Activated naive CD4-positive, alpha-beta T cell treated with Interleukin-2 at 50 U/mL for 16 hours (primary cell): ENCODE measurements at places on chromosomes 6 and 20.
A peak's percentile ranks its signal among the peaks of the same experiment; 100 is the strongest.

- peak; percentile 14 for DNase-seq
Observed at GRCh38 chr6:70166088-70166958, 136.6 kb downstream of the COL9A1 start.

DNA sequence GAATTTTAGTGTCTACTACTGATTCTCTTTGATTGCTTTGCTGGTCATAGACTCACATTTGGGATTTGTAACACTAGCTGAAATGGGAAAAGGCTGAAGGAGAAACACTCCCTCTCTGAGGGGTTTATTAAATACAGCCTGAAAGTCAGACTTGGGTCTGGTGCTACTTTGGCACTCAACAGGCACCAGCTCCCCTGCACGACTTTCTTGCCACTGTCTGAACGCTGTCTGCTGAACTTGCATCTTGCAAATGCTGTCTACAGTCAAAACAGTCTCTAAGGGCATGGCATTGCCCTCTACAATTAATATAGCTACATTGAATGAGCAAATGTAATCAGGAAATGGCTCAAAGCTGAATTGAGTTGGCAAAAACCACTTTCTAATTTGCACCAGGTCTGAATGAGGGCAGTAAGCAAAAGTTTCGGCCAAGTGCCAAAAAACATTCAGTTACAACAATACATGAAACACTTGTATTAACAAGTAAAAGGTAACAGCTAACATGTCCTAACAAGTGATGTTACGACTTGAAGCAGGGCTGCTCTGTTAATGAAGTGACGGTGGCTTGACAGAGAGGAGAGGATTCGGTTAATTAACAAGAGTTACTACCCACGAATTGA, 119.5 kb downstream of the FOXC1 start:
- DNase-seq = no peak

GRCh38 chr6:656460-657252, at the start of gene HUS1B:
Gene HUS1B (minus strand): TSS chr6:657100. CDS start chr6:656944, 156 bp downstream.
- no peak for DNase-seq

DNA sequence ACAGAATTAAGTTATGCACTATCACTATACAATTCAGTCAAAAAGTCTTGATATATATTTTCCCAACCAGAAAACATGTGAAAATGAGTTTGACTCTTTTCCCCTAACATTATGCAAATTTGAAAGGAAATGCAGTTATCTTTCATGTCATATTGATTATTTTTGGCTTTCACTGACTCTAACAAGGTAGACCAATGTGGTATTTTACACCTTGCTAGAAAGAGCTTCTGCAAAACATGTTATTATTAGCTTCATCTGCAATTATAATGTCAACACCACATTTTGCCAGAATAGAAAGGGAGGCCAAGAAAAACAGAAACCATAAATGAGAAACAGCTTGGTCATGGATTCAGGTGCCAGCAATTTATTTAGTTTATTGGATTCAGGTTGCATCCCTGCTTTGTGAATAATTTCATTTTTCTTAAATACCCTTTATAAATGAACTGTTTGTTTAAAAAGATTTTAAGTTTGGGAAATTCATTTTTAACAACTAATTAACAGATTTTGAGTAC, 226.1 kb upstream of the GJE1 start:
- DNase-seq = no peak

DNA sequence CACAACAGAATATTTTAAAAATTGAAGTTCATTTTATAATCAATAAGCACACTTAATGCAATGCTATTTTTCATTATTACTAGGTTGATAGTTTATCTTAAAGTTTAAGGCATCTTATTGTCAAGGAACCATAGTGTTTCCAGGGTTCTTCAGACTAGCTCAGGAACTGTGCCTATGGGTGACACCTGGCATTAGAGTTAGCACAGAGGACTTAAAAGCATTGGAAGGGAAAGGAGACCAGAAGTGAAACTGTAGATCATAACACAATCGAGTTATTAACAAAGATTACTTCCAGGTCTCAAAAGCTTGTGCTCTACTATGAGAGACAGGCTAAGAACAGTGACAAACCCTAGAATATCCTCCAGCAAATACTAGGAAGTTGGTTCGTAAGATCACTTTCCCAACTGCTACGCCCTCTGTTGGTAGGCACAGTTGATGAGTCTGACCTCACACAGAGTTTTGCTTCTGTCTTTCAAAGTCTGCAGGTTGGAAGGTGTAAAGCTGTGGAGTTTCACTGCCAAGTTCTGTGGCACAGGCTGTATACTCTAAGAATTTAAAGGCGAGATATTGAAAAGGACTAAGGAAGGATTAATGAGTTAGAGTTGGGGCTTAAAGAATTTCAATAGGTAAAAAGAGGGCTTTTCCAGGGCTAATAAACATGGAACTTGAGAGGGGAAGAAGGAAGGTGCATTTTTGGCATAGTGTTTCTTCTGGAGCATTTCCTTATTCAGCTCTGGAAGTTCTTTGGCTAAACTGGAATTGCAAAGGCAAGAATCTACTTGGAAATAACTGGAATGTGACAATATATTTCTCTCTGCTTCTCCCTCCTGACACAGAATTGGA, 531.3 kb upstream of the JAG1 start:
- peak; percentile 2 for DNase-seq

DNA sequence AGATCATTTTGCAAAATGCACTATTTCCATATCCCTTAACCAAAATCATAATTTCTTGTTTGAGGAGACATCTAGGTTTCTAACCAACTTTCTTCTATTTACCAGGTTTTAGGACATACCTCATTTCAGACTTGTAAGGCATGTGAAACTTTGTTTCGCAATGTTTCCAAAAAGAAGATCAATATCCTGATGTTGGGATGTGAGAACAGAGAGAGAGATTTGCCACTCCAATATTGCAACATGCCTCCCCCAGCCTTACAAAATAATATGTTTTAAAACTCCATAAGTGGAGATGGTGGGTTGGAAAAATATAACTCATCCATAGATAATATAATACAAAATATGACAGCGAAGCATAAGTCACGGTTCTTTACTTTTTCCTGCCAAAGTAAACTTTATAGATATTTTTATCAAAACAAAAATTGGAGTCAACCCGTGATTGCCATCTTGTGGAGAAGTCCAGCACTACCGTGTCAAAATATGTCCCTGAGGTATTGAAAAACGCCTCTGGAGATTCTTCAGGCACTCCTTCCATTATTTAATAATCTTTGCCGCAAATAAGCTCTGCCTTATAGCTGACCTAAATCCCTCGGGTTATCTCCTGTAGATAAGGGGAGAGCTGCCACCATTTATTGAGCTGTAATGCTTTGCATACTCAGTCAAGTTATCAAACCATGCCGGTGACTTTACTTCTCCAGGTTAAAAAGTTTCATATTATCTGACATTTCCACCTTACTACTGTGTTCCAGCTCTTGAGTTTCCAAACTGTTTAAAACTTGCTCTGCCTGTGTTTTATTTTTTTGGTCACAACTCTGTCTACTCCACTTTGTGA, 534.2 kb downstream of the HACE1 start:
- DNase-seq = no peak

DNA sequence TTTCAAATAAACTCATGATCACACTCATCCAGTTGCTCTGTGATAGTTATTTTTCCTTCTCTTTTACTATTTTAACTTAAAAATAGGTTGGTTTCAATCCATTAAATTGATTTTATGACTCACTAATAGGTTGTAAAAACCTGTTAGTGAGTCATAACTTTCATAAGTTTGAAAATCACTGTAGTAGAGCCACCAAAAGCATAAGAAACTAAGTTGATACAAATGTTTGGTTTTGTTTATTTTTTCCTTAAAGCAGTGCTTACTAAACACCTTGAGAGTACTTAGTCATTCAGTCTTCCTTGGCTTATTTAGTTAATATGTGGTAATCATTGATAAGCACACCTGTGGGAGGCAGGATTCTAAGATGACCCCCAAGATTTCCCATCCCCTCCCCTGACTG, 312.1 kb upstream of the MAN1A1 start:
- DNase-seq = no peak

GRCh38 chr20:19695081-19695480, 63.0 kb upstream of the RIN2 start:
- no peak for DNase-seq

DNA sequence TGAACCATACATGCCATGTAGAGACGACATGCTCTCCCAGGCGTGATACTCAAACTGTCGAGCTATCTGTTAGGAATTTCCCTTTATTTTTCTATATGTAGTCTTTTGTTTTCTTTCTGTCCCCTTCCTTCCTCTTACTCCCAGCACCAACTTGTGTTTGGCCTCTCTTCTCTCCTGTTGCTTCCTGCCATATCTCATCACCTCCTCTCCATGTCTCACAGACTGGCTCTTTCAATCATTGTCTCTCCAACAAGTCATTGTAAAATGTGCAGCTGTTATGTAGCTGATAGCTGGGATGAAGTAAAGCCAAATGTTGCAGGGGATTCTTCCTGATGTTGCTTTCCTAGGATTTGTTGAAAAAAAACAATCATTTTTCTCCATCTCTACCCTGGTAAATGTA, 234.5 kb downstream of the TMEM242 start:
- no peak for DNase-seq

DNA sequence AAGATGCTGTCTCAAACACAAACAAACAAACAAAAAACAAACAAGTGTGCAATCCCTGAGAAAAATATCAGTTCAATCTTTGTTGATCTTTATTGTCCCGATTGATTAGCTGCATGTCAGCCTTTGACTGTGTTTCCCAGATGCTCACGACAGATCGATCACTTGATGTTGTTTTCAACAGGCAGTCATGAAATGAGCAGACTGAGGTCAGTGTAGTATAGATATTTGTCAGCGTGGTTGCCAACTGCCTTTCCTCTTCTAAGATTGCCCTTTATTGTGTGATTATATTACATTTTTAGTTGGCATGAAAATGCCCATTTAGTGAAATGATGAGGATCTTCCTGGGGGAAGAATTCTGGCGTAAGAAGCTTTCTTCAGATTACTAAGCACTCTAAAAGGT, 25.6 kb downstream of the UTRN start:
- DNase-seq = no peak

DNA sequence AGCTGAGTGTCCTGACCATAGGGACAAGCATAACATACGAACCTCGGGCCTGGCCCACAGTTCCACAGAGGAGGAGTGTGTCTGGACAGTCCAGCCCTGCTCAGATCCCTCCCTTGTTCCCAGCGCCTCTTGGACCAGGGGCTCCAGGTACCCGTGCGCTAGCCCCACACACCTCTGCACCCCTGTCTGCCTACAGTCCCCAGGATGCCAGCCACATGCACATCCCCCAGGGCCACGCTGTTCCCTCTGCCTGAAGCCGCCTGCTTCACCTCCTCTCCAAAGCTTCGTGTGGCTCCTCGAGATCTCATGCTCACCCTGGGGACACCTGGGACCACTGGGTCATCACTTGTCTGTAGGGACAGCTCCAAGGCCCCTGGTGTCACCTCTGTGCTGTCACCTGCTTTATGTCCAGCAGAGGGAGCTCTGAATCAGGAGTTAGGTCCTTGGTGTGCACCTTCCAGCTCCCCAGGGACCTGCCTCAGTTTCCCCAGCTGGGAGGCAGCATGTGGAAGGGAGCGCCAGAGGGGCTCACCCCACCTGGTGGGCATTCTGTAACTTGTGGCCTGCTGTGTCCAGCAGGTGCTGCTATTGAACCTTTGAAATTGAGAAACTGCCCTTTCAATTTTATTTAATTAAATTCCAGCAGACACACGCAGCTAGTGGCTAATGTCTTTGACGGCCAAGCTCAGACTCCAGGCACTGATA, 7.3 kb upstream of the YTHDF1 start:
- DNase-seq = peak; percentile 49

DNA sequence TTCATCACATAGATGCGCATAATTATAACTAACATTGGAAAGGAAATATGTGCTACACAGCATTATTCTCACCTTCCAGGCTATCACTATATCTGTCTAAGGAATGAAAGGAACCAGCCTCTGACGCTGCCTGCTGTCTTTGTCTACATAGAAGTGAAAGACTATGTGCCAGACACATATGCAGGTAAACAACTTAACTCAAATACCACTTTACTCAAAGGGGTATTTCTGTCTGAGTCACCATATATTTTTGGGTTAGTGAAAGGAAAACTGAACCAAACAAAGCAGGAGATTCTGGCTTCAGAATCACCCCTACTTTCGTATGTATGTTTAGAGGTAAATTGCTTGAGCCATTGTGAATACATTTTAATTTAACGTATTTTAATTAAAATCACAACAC, 328.6 kb upstream of the PLCB4 start:
- DNase-seq = no peak

- peak; percentile 41 for DNase-seq
Observed at GRCh38 chr6:167825332-167826229, 1.1 kb upstream of the AFDN start.

DNA sequence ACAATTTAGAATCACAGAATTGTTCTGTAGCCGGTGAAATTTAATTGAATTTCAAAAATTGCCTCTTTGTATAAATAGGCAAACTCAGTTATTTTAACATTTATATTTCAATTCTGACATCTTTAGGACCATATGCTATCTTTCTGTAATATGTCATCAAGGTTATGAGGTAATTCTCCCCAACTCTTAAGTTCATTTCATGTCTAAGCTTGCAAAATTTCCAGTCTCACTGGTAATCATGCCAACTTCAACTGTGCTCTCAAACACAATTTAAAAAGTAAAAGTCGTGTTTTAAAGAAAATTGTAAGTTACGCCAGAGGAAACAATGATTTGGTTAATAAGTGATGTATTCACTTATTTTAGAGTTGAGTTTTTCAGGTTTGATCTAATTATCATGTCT, 1.4 kb downstream of the NCOA7 start:
- no peak for DNase-seq

DNA sequence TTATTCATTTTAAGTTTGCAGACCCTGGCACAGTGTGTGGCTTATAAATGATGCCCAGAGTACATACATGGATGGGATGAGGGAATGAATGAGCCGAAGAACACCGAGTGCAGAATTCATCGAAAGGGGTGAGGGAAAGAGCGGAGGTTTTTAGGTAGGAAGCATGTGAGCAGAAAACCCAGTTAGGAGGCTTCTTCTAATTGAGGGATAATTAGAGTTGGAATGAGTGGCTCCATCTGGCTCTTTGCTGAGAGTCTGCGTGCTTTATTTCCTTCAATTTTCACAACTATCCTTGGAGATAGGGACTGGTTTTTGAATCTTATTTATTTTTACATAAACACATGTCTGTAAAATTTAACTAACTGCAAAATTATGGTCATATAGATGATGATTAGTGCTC, 150.7 kb downstream of the DOK5 start:
- no peak for DNase-seq

- no peak for DNase-seq
Observed at GRCh38 chr6:88359530-88360202, 193.5 kb upstream of the CNR1 start.
